SK-N-DZ (cell line): ENCODE measurements at places on chromosomes 3 and 15.
A peak's percentile ranks its signal among the peaks of the same experiment; 100 is the strongest.

DNA sequence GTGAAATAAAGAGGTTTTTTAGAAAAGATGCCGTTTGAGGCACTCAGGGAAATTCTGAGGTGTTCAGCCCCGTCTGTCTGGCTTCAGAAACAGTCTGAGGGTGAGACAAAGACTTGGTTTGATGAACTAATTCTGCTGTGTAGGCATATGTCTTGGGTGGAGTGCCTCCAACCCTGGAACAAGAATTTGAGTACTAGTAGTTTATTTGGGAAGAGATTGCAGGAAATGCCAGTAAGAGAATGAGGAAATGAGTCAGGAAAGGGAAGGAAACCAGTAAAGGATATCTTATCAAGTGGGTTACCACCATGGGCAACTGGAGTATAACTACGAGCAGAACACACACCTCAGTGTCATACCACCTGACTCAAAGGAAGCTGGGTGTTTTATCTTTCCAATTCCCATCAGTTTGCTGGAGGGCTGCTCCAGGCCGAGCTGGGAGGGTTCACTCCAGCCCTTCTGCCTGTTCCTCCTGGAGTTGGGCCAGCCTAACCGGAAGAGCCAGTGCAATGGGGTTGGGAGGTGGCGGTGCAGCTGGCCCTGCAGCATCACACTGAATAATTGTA, 75.3 kb downstream of the TGFBR2 start:
- DNase-seq = no peak

- no peak for DNase-seq
Measured at GRCh38 chr15:91950631-91951329, 97.3 kb downstream of the SLCO3A1 start.

DNA sequence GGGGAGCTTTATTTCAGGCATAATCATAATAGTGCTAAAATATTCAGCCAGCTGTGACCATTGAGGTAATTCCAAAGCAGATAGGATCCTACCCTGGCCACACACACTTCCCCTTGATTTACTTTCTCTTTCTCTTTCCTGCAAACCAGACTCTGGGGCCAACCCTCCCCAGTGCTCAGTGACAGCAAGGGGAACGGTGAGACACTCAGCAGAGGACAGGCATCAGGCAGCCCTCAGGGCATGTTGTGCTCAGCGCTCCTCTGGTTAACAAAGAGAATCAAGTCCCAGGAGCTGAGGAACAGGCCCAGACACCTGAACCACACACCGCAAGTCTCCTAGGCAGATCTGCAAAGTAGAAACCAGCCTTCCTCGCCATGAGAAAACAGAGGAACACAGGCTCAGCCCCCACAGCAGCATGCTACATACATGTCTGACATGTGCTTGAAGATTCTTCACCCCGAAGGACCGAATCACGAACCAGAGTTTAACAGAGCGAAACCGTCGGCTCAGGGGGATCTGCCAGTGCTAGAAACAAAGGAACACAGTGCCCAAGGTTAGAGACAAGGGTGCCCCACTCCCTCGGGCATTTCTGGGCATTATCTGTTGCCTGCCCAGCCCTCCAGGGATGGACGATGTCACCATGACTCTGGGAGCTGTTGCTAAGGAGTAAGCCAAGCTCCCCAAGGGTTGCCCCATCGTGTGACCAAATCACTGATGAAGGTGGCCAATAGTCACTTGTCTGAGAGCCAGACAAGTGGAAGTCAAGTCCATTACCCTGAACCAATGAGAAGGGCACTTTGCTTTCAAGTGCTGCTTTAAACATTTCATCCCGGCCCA, 17.5 kb downstream of the HDC start:
- DNase-seq = no peak

- DNase-seq = no peak
Measured at GRCh38 chr15:40438712-40439111, 2.0 kb upstream of the BAHD1 start.

- no peak for DNase-seq
Measured at GRCh38 chr15:51828621-51829375, 655 bp upstream of the TMOD3 start.

- DNase-seq = peak; percentile 71
Measured at GRCh38 chr3:157104928-157105652, 54.9 kb downstream of the CCNL1 start.

- no peak for DNase-seq
Measured at GRCh38 chr3:50242851-50243542, 7.0 kb downstream of the GNAI2 start.

- no peak for DNase-seq
Measured at GRCh38 chr3:152413240-152413639, 144.5 kb downstream of the MBNL1 start.

DNA sequence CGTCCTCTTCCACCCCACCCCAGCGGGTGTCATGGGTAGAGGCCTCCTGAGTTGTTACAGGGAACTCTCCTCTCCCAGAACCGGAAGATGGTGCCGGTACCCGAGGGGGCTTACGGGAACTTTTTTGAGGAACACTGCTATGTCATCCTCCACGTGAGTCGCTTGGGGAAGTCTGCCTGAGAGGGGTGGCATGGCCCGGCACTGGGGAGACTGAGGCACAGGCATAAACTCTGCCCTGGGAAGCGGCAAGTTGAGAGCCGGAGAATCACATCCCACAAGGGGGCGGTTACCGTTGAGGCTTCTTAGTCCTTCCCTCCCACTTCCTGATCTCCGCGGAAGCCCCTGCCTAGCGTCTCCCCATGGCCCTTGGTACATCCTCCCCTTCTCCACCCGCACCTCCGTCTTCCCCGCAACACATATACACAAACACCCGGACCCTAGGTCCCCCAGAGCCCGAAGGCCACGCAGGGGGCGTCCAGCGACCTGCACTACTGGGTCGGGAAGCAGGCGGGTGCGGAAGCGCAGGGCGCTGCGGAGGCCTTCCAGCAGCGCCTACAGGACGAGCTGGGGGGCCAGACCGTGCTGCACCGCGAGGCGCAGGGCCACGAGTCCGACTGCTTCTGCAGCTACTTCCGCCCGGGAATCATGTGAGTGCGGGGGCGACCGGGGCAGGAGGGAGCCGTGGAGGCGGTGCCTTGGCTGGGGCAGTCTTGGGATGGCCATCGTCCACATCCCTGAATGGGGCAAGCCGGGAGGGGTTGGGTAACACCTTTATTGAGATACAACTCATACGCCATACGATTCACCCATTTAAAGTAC, 3.4 kb downstream of the VILL start:
- peak; percentile 82 for DNase-seq

DNA sequence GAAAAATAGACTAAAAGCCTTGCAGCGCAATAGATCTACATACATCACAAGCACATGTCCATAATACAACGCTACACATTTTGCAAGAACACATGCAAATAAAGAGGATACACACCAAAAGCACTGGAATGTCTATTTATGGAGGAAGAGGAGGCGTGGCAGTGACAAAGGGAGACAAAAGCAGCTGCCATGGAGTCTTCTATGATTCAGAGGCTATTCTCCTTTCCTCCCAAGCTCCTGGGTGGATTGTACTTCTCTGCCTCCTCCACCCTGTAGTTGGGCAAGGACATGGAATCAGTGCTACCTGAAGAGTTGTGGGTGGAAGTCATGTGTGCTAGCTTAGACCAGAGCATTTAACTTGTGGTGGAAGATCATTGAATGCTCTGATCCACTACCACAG, 57.9 kb upstream of the ABHD2 start:
- no peak for DNase-seq

- DNase-seq = no peak
Measured at GRCh38 chr15:96304839-96305238, 25.7 kb upstream of the NR2F2 start.

- DNase-seq = no peak
Measured at GRCh38 chr3:143595456-143596077, 252.7 kb downstream of the SLC9A9 start.

GRCh38 chr3:86126552-86126951, 864.4 kb downstream of the VGLL3 start:
- DNase-seq = no peak

GRCh38 chr3:27713435-27714145, 8.5 kb downstream of the EOMES start:
- DNase-seq = no peak

DNA sequence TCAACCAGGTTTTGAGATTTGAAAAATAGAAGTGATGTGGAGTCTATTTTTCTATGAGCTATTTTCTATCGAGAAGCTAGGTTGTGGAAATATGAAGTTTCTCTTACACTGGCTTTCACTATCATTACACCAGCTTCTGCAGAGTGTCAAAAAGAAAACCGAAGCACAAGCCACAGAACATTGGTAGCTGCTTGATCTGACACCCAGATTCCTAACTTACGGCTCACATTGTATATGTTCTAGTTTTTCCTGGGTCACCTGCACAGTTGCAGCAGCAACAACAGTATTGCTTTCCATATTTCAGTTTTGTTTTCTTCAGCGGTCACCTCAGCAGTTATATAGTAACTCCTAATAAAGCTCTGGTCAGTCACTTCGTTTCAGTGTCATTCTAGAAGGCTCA, 790.1 kb downstream of the PLOD2 start:
- DNase-seq = no peak

DNA sequence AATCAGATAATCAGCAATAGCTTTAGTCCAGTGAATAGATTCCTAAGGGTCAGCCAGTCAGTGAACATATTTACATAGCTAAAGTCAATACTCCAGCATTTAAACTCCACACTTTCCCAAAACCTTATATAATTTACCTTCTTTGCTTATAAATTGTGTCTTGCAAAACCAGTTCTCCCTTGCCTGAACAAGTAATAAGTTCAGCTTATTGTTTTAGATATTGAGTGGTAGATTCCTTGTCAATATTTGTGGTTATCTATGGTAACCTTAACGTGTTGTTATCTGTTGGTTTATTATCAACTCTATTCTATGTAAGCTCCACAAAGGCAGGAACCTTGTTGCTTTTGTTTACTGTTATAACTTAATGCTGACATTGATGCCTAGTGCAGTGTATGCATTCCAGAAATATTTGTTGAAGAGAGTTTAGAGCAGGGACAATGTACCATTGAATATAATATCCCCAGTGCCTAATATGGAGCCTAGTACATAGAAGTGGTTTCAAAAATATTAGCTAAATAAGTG, 24.0 kb downstream of the PLSCR5 start:
- no peak for DNase-seq

DNA sequence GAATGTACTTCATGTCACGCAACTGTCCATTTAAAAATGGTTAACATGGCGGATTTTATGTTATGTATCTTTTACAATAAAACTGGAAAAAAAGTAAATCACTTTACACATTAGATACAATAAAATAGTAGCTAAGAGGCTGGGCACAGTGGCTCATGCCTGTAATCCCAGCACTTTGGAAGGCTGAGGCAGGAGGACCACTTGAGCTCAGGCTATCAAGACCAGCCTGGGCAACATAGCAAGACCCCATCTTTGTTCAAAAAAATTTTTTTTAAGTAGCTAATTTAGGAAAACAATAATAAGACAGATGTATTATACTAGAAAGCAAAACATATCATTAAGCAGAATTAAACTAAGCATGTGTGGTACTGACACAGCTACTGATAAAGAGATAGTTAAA, 11.5 kb downstream of the RNF168 start:
- DNase-seq = no peak

GRCh38 chr3:187377842-187378241, 9.7 kb downstream of the RTP4 start:
- DNase-seq = no peak

- no peak for DNase-seq
Measured at GRCh38 chr3:115710799-115711198, 87.5 kb downstream of the GAP43 start.

DNA sequence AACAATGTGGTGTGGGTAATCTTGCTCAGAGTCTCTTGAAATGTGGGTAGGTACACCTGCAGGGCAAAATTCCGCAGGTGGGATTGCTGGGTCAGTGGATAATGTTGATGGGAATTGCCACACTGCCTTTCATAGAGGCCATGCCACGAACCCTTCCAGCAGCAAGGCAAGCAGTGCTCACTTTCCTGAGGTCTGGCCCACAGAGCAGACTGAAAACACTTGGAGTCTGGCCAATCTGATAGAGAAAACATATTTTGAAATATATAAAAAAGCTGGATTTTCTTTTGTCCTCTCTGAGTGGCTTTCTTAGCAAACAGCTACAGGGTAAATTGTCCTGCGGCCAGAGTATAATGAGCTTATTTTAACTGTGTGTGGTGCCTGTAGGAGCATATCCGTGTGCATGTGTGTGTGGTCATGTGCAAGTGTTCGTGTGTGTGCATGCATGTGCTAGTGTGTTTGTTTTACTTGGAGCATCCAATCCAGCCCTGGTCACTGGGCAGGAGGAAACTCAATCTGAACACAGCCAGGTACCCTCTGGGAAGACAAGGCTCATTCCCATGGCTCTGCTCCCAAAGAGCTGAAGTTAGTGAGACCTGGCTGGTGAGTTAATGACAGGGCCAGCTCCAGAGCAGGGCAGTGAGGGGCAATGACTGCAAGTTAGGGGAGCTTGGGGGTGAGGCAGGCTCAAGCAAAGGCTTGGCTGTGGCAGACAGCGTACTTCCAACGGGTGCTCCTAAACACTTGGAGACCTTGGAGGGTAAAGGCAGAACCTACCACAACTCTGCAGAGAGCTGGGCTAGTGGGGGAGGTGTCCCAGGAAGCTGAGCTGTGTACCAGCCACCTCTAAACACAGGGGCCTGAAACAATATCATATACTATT, 91.3 kb downstream of the PLXNA1 start:
- no peak for DNase-seq

- no peak for DNase-seq
Measured at GRCh38 chr15:80834906-80835305, 55.7 kb downstream of the CEMIP start.

- peak; percentile 33 for DNase-seq
Measured at GRCh38 chr15:61527836-61528580, 298.9 kb upstream of the RORA start.

DNA sequence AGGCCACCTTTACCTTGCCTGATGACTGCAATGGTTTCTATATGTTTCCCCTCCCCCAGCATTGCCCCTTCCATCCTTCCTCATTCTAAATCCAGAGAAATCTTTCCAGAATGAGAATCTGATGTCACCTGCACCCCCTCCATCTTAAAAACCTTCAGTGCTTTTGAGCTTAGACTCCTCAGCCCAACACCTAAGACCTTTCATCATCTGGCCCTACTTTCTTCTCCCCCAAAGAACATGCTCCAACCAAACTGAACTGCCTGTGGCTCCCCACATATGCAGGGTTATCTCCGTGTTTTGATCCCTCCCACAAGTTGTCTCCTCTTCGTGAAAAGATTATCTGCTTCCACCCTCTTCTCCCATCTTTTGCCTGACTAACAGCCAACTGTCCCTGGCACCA, 27.3 kb downstream of the RFTN1 start:
- DNase-seq = no peak

GRCh38 chr15:87556886-87557285, 699.7 kb downstream of the NTRK3 start:
- no peak for DNase-seq

DNA sequence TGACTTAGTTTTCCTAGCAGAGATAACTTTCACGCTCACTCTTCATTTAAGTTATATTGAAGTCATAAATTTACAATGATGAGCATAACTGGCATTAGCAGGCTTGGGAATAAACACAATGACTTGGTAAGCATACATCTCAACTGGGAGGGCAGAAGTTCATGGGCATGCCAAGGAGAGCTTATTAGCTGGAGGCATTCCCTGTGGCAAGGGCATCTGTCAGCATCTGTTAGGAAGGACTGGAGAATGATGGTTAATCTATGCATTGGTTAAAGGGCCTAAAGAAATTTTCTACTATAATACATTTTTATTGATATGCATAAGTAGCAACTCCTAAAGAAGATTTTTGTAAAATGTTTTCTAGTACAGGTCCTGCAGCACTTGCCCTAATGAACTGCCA, 52.4 kb downstream of the NEK11 start:
- DNase-seq = no peak
